GM13977 (cell line): ENCODE measurements at places on chromosomes 3 and 15.

- DNase-seq, result no peak
These were observed 109.8 kb downstream of the IGF2BP2 start for GRCh38 chr3:185715091-185715490.

- no peak for DNase-seq
These were observed 236.0 kb upstream of the ZNF717 start for GRCh38 chr3:76021376-76021775.

GRCh38 chr3:127173516-127174166 lies 19.3 kb upstream of the PRR23E start:
- no peak for DNase-seq

DNA sequence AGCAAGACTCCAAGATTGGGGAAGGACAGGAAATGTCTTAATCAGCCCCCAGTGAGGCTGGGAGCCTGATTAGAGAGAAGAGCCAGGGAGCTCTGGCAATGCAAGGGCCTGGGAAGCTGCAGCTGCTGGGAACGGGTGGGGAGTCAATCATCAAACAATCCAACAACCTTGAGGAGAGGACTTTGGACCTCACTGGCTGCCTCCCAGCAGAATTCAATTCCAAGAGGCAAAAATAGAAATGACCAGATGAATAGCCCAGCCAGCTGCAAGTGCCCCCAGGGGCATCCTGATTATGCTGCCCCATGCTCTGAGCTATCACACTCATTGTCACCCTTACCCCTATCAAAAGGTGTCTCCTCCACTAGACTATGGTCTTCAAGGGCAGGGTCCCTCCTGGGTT lies 6.1 kb upstream of the HOMER2 start:
- no peak for DNase-seq

DNA sequence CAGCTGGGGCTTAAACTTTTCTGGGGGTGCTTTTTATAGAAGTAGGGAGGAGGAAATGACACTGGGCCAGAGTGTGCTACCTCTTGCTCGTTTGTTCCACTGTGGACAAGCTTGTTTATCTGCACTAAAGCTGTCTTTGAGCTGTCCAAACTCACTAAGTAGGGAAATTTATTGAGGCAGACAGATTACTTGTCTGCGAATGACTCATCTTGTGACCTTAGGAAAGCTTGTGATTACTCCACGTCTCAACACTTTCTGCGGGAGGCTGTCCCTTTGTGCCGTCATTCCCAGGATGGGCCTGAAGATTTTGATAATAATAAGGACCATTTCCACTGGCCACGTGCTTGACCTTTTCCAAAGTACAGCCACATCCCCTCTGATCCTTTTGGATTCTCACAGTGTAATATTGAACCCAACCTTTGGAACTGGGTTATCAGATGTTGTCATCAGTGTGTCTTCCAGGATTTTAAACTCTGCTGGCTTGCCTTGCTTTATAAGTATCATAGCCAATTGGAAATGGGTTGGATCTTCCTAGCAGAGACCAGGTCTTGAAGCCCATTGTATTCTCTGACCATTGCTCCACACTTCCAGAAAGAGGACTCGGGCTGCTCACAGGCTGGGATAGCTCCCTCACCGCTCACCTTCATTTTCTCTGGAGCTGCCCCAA lies 84.7 kb downstream of the AGBL1 start:
- DNase-seq, result no peak

- DNase-seq, result peak; percentile 6
These were observed 65.8 kb downstream of the AAGAB start for GRCh38 chr15:67188551-67189218.
